Stimulated activated CD8-positive, alpha-beta memory T cell treated with anti-CD3 and anti-CD28 coated beads, Interleukin-15, amount 100 ng/mL, for 48 hours (primary cell): ENCODE measurements at places on chromosomes 13 and 19.

DNA sequence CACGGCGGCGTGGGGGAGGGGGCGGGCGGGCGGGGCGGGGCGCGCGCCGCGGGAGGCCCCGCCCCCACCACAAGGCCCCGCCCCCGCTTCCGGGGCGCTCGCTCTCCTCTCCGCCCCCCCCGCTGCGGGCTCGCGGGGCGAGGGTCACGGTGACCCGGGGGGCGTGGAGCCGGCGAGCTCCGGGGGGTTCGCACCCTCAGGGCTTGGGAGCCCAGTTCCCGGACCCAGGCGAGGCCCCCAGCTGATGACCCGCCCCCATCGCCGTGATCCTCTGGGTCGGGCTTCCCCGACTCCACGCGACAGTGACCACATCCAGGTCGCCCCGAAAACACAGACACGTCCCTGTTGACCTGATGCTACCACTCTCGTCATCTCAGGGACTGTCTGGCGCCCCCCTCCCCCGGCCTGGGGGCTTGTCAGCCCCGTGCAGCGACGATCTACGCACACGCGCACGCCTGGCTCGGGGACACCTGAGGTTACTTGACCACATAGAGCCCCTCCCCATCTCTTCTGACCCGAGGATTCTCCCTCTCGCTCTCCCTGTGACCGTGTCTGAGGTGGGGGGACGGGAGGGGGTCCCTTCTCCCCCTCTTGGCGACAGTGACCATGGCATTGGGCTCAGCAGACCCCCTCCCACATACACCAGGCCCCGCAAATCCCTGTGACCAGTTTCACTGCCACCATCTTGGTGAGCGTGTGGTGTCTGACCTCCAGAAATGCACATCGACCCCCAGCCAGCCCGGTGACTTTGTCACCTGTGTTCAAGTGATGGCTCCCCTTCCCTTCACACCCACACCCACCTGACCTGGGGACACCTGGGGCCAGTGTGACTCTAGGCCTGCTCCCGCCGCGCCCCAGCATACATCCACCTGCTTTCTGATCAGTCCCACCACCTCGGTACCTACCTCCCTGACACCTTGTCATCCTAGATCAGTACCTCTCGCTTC is 670 bp downstream of the MAP2K7 start:
- peak; percentile 37 for DNase-seq

- peak; percentile 55 for DNase-seq
Measured at GRCh38 chr19:8363803-8364771, at the start of gene ANGPTL4. ANGPTL4 (plus strand) TSS chr19:8364155; CDS start chr19:8364322, 167 bp downstream.

DNA sequence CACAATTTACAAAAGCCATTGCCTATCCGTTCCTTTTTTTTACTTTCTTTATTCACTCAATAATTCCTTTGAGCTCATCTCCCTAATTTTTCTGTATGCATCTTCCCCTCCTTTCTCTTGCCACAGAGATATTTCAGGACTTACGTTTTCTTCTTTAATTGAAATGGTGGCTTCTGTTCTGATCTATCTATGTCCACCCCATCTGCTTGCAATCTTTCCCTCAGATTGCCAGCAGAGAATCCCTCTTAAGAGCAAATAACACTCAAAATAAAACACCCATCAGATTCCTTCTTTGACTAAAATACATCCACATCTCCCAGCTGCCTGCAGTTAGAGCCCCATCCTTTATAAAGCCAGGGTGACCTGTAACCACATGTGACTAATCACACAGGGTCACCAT is 478.6 kb downstream of the EFNB2 start:
- DNase-seq = no peak

GRCh38 chr13:24574847-24575246 is 62.3 kb upstream of the PARP4 start:
- no peak for DNase-seq

DNA sequence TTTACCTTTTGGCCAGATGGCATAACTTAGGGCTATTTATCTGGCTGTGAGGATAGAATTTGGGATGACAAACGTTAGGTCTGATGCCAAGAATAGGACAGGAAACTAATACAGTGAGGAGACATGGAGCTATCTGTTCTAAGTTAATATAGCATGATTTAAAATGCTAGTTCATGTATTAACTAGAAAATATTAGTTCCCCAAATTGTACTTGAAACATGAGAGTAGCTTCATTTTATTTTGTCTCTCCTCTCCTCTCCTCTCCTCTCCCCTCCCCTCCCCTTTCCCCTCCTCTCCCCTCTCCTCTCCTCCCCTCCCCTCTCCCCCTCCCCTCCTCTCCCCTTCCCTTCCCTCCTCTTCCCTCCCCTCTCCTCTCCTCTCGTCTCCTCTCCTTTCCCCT is 101.1 kb upstream of the MYO16 start:
- DNase-seq = no peak

DNA sequence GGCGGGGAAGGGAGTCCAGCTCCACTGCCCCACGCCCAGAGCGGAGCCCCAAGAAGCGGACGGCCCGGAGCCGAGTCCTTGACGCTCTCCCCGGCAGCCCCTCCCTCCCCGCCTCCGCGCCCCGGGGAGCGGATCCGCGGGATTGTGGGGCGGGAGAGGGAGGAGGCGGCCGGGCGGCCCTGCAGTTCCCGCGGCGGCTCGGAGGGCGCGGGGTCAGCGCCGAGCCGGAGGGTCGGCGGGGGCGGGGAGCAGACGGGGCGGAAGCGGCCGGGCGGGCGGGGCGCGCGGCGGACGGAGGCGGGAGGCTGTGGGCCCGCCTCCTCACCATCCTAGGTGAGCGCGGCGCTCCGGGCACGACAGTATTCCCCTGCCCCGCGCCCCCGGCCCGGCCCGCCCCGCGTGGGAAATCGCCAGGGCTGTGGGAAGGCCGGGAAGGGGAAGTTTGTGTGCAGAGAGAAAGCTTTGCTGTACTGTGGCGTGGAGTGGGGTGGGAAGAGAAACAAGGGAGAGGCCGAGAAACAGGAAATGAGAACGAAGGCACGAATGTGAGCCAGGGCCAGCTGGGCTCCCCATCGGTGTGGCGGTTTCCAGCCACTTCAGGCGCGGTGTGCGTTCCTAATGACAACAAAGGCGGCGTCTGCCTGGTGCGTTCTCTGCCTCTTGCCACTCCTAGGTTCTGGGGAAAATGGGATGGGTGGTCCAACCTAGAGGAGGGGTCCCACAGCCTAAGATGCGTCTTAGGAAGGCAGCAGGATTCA is 1.3 kb upstream of the KLF12 start:
- DNase-seq = peak; percentile 53

DNA sequence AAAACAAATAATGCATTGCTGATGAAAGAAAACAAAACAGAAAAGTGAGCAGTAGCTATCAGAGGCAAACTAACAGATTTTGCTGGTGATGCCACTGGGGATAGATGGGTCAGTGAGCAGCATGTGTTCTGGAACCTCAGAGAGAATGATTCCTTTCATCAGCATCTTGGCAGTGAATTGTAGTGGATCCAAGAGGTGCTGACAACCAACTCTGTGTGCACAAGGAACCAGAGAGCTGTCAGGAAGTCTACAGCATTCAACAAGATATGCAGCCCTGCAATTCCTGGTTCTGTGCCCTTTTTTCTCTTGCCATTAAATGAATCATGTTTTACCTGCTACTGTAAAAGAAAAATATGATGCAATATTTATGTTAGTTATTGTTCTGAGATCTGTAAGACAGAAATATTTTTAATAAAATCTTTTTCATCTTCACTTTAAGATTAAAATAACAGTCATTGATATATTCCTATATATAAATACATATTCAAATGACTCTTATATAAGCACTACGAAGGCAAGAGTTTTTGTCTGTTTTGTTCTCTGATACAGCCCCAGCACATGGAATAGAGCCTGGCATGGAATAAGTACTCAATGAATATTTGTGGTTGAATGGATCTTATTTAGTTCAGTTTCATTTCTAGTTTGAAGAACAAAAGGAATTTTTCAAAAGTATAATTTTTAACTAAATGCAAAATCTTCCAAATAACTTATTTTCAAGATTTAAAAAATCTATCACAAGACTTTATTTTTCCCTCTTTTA is 80.8 kb downstream of the FREM2 start:
- DNase-seq = no peak

- no peak for DNase-seq
Measured at GRCh38 chr19:23241419-23241818, 8.8 kb downstream of the ZNF724 start.

DNA sequence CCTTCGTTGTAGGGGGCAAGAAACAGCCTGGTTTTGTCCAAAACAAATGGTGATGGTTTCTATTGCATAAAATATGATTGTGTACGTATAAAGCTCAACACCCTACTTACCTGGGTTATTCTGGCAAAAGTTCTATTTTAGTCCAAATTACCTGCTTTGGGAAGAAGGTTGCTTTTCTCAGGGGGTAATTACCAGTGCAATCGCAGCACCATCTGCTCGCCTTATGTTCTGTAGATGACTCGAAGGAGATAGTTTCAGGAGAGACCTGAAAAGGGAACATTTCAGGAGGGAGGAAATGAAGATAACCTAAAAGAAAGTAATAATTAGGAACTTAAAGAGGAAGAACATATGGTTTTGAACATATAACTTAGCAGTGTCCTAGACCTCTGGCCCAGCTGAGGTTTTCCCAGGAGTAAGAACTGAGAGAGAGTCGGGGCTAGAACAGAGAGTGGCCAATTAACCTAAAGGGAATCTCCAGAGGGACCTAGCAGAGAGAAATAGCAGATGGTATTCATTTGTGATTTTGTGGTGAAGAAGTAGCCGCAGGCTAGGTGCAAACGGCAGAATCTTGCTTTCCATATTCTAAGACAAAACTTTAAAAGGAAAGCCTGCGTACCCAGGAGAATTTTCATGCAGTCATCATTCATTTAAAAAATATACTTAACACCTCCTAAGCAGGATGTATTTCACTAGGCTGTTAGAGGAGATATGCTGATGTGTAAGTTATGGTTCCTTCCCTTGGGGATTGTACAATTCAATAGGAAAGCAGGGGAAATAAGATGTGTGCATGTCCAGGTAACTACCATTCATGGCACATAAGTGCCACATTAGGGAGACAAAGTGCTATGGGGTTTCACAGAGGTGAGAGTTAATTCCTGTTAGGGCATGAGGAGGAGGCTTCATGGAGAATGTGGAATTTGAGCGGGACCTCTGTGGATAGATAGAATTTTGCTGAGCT is 113.0 kb upstream of the SLC10A2 start:
- DNase-seq = no peak

DNA sequence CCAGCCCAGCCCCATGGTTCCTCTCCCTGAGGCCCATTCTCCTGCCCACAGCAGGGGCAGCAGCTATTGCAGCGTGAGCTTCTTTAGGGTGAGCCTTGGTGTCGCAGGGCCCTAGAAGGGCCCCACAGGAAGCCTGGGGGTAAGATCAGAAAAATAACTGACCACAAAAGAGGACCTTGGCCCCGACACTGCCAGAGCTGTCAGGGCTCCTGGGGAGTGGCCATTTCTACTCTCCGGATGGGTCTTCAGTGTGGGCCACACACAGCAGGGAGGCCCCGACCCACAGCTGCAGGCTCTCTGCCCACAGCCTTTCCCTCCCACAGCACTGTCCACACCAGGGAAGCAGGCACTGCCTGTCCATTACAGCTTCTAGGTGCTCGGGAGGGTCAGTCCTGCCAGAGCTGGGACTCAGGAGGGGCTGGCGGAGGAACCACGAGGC is 3.5 kb upstream of the SIGLEC8 start:
- no peak for DNase-seq

- DNase-seq = no peak
Measured at GRCh38 chr19:30719189-30719998, 347.2 kb downstream of the ZNF536 start.

- no peak for DNase-seq
Measured at GRCh38 chr13:46633416-46633815, 80.4 kb downstream of the LRCH1 start.

- no peak for DNase-seq
Measured at GRCh38 chr13:64248371-64249065, 2832.9 kb upstream of the PCDH20 start.

DNA sequence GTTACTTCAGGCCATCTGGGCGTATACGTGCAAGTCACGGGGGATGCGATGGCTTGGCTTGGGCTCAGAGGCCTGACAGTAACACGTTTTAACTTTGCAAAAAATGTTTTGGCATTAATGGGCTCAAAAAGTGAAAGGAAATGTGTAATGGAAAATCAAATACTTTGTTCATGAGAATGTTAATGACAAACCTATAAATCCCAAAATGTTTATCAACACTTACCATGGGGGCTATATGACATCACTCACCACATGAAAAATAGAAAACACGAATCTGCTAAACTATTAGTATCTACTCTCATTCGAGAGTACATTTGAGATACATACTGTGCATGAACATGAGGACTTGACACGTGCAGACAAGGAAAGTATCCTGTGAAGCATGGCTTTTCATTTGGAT is 91.7 kb downstream of the FAM216B start:
- no peak for DNase-seq
